Renal cortex interstitium (tissue), 15 donors: ENCODE measurements at places on chromosomes 2 and 18. TPM values are rescaled to one million over a fixed set of nuclear protein-coding genes. Genes with fewer than 3 reads are reported as not detected.

GRCh38 chr2:227033471-227034148 lies 130.4 kb downstream of the COL4A4 start:
- DNase-seq: peak; percentile 15

DNA sequence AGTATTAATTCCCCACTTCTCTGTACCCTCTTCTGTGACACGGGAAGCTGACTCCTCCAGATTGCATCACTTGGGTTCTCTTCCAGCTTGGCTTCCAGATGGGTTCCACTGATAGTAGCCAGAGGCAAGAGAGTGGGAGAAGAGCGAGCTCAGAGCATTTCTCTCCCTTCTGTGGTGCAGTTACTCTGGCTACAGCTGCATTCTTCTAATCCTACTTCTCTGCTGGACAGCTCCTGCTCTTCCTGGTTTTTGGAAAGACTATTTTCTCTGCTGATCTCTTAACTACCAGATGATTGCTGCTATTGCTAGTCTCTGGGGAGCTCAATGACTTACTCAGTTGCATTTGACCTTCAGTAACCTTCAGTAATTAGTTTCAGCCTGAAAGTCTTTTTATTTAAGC lies 187.5 kb upstream of the MAP2 start:
- no peak for DNase-seq

DNA sequence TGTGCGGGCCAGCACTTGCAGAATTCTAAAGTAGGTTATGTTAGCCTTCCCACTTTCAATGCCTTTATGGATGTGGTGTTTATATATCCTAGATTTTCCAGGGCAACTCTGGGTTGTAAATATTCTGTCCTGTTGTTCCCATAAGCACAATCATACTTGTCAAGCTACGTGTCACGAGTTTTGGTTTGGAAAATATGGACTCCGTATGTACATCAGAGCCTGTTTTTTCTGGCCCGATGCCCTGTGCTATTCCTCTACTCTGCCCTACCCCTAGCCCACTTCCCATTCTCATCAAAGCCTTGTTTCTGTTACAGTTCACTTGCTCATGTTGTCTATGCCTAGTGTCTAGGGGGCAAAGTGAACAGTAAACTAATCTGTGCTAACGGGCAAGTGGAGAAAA lies 27.0 kb upstream of the ZEB2 start:
- no peak for DNase-seq

DNA sequence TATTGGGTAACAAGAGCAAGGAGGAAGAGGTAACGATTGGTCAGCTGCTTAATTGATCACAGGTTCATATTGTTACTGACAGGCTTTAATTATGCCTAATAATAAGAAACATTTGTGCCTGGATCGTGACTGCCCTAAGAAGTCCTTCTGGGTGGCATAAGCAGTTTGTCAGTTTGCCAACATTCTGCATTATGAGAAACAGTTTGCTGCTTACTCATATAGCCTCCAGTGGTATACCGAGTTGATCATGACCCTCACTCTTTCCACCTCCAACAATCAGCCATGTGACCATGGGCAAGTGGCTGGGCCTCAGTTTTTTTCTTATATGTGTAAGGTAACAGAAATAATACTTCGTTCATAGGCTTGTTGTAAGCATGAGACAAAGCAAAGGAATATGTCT lies 96.6 kb upstream of the CABLES1 start:
- no peak for DNase-seq

GRCh38 chr2:236639461-236640235 lies 70.0 kb downstream of the ACKR3 start:
- DNase-seq: no peak

- no peak for DNase-seq
Observed at GRCh38 chr2:101473911-101474701, 806 bp downstream of the RFX8 start.

DNA sequence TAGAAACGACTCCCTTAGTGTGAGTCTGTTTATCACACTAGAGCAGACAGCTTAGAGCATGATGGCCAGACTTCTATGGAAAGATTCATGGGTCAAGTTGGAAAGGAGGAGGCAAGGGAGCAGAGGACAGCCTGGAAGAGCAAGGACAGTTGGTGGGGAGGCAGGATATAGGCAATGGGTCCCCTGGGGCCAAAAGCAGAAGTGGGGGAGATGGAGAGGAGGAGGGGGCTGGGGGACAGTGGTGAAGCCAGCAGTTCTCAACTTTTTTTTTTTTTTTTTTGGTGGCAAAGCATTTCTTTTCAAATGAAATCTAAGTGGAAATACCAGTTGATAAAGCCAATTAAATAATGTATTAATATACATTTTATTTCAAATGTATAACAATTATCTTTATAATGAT lies 197.9 kb downstream of the HRH4 start:
- DNase-seq: no peak

DNA sequence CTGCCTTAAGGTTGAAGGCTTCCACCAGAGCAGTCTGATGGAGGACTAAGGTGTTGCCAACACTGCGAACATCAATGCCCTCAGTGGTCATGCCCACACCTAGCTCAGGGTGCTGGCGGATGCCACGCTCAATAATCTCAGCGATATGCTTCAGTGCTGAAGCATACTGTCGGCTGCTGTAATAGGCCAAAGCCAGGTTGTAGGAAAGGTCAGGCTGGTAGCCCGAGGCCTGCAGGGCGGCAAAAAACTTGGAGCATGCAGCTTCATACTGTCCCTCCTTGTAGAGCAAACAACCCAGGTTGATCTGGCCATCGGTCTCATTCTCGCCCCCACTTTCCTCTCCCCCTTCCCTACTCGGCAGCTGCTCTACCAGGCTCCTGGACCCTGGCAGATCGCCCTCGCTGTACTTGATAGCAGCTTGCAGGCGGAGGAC lies 159.4 kb downstream of the AGPS start:
- no peak for DNase-seq

Gene KANSL3
- polyA plus RNA-seq: 53.9 TPM

Gene SERPINB4
- polyA plus RNA-seq: not detected
